Activated CD4-positive, alpha-beta T cell treated with anti-CD3 and anti-CD28 coated beads for 48 hours (primary cell): ENCODE measurements at places on chromosomes 13 and 19.

DNA sequence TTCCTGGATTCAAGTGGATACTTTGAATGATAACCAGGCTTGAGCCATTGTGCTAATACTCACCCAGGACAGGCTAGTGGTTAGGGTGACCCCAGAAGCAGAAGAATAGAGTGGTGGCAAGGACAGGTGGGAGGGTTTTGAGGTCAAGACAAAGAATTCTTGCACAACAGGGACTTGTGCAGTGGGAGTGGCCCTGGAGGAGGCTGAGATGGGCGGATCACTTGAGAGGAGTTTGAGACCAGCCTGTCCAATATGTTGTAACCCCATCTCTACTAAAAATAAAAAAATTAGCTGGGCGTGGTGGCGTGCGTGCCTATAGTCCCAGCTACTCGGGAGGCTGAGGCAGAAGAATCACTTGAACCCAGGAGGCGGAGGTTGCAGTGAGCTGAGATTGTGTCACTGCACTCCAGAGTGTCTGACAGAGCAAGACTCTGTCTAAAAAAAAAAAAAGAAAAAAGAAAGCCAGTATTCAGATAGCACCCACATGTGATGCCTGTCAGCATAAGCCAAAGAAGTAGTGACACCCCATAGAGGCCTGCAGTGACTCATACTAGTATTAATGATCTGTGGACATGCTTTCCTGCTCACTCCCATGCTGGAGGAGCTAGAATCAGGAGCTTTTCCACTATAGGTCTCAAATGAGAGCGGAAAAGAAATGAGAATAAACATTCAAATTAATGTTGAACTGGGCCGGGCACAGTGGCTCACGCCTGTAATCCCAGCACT lies 78.7 kb downstream of the RNF17 start:
- no peak for DNase-seq

GRCh38 chr13:38147050-38147449 lies 202.6 kb upstream of the UFM1 start:
- DNase-seq, result no peak

DNA sequence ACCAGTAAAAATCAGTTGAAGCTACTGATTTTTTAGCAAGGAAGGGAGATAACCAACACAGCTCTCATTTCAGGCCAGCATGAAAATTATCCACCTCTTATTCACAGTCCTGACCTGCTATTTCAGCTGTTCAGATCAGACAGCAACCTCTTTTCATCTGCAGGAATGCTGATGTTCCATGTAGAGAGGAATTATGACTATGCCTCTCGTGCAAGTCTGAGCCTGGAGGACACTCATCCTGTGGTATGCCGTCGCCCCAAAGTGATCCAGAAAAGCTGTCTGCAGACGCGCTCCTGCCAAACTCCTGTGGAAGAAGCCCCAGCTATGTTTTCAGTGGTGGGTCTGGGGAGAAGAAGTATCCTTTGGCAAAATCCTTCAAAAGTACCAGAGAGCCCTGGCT lies 563.5 kb upstream of the SLITRK1 start:
- DNase-seq, result no peak

- peak; percentile 73 for DNase-seq
Observed at GRCh38 chr13:39612023-39612637, 9.1 kb upstream of the LHFPL6 start.

DNA sequence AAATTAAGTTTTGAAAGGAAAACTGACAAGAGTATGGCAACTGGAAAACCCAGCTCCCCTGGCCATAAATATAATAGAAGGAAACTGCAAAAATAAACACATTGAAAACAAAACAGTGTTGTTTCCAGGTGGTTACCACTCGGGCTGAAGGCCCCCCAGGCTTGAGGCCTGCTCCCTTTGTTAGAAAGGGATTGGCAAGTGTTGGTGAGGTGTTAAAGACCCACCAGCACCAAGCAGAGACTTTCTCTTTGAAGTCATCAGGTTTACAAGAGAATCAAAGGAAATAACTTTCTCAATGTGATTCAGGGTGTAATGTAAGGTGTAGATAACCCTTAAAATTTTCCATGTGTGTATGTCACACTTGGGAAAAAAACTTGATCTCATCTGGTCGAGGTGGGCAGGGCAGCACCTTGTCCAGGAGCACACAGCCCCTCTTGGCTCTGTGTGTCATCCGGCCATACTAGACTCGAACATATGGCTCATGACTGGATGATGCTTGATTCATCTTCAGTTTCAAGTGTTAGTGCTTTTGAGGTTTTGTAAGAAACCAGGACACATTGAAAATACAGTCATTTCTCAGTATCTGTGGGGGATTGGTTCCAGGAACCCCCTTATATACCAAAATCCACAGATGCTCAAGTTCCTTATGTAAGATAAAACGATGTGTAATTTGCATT lies 7.8 kb downstream of the ACTN4 start:
- DNase-seq, result peak; percentile 64

DNA sequence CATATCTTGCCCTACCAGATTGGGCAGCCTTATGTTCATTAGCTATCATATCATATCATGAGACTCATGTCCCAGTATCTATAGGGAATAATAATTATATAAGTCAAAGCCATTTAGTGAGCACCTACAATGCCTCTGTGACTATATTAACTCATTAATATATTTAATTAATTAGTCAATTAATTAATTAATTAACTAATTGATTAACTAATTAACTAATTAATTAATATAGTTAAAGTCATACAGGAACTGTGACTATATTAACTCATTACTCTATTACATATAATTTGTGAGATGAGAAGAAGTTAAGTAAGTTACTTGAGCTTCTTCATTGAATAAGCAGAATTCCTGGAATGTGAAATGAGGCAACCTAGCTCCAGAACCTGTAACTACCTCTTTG lies 588.3 kb upstream of the SLITRK1 start:
- DNase-seq, result no peak

DNA sequence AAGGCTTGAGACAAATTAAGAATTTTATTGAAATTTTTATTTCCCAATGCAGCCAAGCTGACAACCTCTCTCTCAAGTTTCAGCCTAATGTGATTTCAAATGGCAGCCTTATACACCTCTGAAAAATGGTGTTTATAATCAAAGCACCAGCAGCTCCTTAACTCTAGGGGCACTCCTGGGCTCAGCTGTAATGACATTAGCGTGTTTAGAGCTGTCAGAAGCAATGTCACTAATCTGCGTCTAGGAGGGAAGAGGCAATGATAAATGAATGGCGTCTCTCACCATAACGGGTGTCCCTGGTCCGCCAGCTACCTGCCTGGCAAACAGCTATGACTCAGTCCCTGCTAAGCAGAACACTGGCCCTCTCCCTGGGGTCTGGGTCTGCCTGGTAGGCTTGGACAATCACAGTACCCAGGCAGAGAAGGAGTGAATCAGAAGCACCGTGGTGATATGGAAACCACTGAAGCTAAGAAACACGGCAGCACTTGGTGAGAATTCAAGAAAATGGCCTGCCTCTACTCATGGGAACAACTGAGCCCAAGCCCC lies 131.8 kb upstream of the VSTM2B start:
- DNase-seq, result no peak

DNA sequence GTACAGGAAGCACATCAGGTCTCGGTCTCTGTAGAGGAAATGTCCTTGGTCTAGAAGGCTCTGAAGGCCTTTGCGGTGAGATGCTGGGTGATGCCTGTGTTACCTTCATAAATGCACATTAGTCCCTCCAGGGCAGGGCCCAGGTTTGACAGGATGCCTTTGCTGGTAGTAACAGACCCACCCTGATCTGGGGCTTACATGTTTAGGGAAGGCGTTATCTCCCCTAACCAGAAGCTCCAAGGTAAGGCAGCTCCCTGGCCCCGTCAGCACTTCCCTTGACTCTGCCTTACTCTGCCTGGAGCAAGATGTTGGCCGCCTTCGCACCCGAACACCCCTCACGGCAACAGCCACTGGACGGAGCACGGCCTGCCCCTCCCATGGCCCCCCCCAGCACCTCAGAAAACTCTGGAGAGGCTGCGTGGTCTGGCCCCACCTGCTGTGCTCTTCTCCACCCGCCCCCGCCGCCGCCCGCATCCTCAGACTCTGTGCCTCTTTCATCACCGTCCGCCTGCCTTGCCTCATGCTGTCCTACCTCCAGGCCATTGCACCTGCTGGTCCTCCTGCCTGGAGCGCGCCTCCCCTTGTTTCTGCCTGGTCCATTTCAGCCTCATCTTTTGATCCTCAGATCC lies 9.1 kb downstream of the AP2A1 start:
- DNase-seq, result no peak

GRCh38 chr19:18941628-18942354 lies 774 bp upstream of the HOMER3 start:
- no peak for DNase-seq

DNA sequence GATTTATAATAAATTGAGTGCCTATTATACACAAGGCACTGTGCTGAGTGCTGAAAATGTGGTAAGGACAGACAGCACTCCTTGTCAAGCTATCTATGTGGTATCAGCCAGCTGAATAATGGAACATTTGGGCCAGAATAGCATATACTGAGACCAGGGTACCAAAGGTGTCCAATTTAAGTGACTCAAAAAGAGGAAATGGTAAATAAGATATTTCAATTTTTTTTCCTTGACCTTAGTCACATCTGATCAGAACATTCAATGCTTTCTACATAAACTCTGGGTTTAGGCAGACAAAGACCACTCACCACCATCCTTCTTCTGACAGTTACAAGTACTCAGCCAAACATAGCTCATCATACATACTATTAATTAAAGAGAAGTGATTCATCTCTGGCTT lies 43.2 kb downstream of the RCBTB2 start:
- DNase-seq, result no peak

DNA sequence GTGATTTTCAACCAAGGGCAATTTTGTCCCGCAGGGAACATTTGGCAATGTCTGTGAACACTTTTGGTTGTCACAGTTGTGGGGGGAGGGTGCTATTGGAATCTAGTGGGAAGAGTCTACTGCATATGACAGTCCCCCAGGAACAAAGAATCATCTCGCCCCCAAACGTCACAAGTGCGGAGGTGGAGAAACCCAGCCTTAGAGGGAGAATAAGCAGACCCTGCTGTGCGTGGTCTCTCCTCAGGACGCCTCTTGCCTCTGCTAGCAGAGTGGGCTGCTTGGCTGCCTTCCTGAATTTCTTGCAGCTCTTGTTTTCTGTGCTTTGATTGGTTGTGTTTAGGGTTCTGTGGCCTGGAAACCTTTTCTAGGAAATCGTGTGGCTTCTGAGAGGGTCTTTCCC lies 42.5 kb downstream of the NFIX start:
- no peak for DNase-seq

DNA sequence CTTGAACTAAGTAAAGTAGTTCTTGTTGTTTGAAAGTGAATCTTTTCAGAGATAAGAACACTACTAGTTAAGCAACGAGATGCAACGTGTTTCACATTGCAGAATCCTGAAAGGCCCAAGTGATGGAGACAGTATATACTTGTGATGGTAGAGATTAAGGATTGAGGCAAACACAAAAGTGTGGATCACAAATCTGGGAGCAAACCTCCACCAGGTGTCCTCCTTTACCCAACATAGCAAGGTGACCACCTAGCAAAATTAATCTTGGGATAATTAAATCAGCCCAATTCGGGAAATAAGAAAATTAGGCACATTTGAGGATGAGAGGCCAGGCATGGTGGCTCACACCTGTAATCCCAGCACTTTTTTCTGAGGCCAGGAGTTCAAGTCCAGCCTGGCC lies 563.9 kb downstream of the DACH1 start:
- no peak for DNase-seq

DNA sequence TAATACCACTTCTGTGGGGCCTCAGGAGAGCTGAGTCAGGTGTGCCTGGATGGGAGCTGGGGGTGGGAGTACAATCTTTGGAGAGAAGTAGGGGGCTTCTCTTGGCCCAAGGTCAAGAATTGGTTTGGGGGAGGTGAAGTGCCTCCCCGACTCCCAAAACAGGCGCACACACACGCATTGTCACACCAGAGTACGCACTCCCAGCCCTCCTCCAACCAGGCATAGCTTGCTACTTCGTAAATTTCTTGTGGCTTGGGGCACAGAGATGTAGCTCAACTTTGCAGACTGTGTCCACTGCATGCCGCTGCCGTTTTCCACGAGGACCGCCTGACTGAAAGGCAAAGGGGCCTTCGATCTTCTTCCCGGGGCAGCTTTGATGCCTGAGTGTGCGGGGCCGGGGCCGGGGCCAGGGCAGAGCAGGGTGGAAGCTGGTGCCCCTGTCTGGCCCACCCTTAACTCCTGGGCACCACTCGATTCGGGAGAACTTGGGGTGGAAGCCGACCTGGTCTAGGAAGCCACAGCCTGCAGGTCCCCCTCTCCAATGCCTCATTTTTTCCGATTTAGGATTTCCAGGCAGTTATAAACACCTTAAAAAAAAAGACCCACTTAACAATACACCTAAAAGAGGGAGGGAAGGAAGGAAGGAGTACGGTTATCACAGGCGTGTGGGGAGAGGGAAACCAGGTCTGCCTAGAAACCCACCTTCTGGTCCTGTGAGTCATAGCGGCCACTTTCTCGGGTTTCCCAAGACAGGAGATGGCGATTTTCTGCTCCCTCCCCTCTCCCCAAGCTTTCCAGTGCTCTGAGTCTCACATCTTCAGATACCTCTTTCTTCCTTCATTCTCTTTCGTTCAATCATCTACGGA lies 5.8 kb upstream of the TSHZ3 start:
- no peak for DNase-seq

- no peak for DNase-seq
Observed at GRCh38 chr19:18646535-18647370, 9.9 kb downstream of the KLHL26 start.

- DNase-seq, result peak; percentile 24
Observed at GRCh38 chr19:27776020-27776419, 1436.9 kb downstream of the UQCRFS1 start.

DNA sequence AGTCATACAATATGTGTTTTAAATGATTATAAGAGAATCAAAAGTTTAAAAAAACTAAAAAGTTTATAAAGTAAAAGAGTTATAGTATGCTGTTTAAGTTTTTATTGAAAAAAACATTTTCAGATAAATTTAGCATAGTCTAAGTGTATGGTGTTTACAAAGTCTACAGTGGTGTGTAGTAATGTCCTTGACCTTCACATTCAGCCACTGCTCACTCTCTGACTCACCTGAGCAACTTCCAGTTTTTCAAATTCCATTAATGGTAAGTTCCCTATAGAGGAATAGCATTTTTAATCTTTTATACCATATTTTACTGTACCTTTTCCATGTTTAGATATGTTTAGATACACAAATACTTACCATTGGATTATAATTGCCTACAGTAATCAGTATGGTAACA lies 842.4 kb upstream of the KLHL1 start:
- DNase-seq, result no peak
